ENCODE measurements at places on chromosomes 2 and 18. TPM values are rescaled to one million over a fixed set of nuclear protein-coding genes. Genes with fewer than 3 reads are reported as not detected.

The TM4SF20 gene
- polyA plus RNA-seq: not detected

The GALNT13 gene
- not detected for polyA plus RNA-seq

The AQP12A gene
- polyA plus RNA-seq: not detected

The TUBA4B gene
- not detected for polyA plus RNA-seq

The CTAGE1 gene
- not detected for polyA plus RNA-seq

The MARCHF4 gene
- not detected for polyA plus RNA-seq

The RGPD6 gene
- polyA plus RNA-seq: 2.8 TPM

The EVX2 gene
- polyA plus RNA-seq: not detected

The GPR45 gene
- polyA plus RNA-seq: not detected

The HOXD13 gene
- not detected for polyA plus RNA-seq

The CBLN2 gene
- not detected for polyA plus RNA-seq

The FNDC4 gene
- polyA plus RNA-seq: not detected

The TMEM200C gene
- polyA plus RNA-seq: not detected

The HRH4 gene
- not detected for polyA plus RNA-seq

The RAMP1 gene
- 0.59 TPM for polyA plus RNA-seq

The MSTN gene
- not detected for polyA plus RNA-seq

The SNORC gene
- not detected for polyA plus RNA-seq

The SKOR2 gene
- not detected for polyA plus RNA-seq

The SIX3 gene
- not detected for polyA plus RNA-seq

The SCYGR1 gene
- not detected for polyA plus RNA-seq

The UGT1A4 gene
- polyA plus RNA-seq: not detected

The MRPL33 gene
- 251 TPM for polyA plus RNA-seq

The CIDEA gene
- not detected for polyA plus RNA-seq

The DUSP2 gene
- polyA plus RNA-seq: 518 TPM

The SPEG gene
- 0.48 TPM for polyA plus RNA-seq

The GBX2 gene
- not detected for polyA plus RNA-seq

The ATG16L1 gene
- polyA plus RNA-seq: 19.5 TPM

The EMILIN1 gene
- 0.85 TPM for polyA plus RNA-seq

The RESP18 gene
- not detected for polyA plus RNA-seq

The EMILIN2 gene
- 4.5 TPM for polyA plus RNA-seq

The TEKT4 gene
- not detected for polyA plus RNA-seq

The DSC2 gene
- polyA plus RNA-seq: not detected

The IL36G gene
- polyA plus RNA-seq: not detected

Data from CD8-positive, alpha-beta memory T cell (primary cell).